ENCODE measurements at places on chromosomes 16 and 17.

- DNase-seq = no peak
Measured at GRCh38 chr17:78838574-78839005, 2.0 kb downstream of the USP36 start.

DNA sequence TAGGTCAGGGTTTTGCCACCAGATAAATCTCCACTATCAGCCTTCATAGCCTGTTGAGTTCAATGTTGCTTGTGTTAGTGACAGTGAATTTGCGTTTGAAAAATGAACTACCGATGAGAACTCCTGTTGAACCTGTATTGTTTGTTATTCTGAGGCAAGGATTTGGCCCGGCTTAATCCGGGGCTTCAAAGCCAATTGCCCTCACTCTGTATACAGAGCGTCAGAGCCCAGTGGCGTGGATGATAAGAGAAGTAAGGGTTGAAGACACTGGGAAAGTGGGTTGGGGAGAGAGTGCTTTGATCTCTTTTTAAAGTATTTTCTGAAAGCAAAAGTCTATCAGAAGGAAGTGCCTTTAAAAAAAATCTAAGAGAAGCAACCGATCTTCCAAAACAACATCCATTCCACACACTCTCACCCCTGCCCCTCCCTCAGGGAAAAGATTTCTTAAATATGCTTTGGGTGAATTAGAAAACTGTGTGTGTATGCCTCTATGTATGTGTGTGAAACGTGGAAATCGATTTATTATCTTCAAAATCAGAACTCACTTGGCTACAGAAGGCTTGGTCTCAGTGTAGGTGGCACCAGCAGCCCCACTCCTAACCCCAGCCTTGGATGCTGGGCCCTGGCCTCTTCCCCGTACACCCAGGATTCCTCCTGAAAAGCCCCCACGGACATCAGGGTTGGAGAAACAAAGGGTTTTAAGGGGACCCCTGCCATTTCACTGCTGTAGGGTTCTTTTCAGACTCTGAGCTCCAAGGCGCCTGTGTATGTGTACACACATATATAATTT is 8.8 kb downstream of the TBX4 start:
- no peak for DNase-seq

- DNase-seq = no peak
Measured at GRCh38 chr17:69822314-69822875, 252.6 kb upstream of the KCNJ16 start.

GRCh38 chr16:85838876-85839585 is 39.5 kb downstream of the COX4I1 start:
- DNase-seq = no peak

DNA sequence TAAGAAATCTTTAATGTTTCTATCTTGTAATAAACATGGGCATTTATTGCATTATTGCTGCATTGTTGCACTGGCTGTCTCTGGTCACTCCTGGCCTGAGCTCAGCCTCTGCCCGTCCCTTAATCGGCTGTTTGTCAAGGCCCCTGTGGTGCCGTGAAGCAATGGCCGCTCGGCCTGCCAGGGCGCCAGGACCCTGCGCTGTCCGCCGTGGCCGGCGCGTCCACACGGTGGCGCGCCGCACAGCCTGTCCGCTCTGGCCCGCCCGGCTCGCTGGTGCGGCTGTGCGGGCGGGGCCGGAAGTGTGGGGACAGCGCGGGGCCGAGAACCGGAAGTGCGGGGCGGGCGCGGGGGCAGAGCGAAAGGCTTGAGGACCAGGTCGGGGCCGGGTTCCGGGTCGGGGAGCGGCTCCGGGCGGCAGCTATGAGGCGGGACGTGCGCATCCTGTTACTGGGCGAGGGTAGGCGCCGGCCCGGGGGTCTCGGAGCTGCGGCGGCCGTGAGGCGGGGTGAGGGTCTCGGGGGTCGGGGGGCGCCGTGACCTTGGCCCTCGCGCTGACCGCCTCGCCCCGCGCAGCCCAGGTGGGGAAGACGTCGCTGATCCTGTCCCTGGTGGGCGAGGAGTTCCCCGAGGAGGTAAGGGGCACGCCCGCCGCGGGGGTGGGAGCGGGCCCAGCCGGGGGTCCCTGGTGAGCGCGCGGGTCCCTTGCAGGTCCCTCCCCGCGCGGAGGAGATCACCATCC is at the start of gene RHOT2:
Gene RHOT2, plus strand, starts transcription at position 353 of the 739 bp plus-strand sequence. Its CDS starts 68 bp downstream, at position 421.
- peak; percentile 65 for DNase-seq

DNA sequence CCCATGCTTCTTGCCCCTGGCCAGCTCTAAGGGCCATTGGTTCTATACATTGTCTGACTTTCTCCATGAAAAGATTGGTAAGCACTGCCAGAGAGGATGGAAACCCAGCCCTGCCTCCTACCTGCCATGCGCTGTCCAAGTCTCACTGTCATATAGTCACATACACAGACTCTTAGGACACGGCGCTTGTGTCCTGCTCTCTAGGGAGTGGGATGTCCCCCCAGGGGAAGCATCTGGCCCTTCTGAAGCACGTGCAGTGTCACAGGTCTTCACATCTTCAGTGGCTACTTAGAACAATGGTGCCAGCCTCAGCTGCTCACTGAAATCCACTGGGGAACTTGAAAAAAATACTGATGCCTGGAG is 38.7 kb downstream of the MYO18A start:
- no peak for DNase-seq

DNA sequence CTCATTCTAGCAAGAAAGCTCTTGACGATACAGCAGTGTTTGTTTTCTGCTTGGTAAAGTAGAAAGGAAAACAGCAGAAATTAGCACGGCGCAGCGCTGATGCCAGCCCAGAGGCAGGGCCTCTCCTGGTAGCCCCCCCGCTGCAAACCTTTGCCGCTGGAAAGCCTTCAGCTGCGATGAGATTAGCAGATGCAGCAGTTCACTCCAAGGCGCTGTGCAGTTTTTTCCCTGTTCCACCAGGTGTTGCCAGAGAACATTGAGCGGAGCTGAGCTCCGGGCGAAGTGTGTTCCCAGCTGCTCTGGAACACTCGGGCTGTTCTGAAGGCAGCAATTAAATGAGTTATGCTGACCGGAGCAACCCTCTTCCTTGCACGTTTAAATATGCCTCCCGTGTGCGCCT is 72.5 kb downstream of the RBFOX1 start:
- DNase-seq = peak; percentile 45

DNA sequence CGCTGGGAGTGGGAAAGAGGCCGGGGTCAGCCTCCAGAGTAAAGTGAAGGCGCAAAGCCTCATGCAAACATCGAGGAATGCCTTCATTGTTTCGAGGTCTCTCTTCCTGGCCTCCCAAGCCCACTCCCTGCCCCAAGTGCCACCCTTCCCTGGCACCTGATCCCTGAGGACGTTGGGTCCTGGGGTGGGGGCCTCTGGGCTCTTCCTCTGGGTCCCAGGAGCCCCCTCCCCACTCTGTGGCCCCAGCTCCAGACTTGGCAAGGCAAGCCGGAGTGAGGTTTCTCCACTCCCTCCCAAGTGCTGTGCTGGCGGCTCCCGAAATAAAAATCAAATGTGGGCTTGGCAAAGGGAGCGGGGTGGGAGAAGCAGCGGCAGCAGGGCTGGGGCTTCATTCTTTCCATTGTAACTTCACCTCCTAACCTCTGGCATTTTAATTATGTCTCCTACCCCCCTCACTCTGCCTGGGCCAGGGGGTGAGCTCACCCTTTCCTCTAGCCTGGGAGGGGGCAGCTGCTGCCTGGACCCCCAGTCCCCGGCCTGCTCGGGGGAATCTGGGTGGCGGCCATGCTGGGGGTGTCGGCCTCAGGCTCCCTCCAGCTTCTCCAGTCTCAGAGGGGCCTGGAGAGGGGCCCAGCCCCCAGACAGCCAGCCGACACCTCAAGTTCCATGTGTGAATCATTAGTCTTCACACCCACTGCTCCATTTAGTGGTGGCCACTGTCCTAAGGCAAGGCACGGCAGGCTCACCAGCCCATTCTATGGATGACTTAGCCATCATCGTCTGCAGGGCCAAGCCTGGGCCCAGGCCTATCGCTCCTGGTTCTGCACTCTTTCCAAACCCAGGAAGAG is 14.6 kb upstream of the TMEM92 start:
- no peak for DNase-seq

GRCh38 chr17:33647956-33648355 is 354.9 kb upstream of the ASIC2 start:
- DNase-seq = no peak

GRCh38 chr17:5468075-5468473 is 708 bp downstream of the DHX33 start:
- DNase-seq = no peak

DNA sequence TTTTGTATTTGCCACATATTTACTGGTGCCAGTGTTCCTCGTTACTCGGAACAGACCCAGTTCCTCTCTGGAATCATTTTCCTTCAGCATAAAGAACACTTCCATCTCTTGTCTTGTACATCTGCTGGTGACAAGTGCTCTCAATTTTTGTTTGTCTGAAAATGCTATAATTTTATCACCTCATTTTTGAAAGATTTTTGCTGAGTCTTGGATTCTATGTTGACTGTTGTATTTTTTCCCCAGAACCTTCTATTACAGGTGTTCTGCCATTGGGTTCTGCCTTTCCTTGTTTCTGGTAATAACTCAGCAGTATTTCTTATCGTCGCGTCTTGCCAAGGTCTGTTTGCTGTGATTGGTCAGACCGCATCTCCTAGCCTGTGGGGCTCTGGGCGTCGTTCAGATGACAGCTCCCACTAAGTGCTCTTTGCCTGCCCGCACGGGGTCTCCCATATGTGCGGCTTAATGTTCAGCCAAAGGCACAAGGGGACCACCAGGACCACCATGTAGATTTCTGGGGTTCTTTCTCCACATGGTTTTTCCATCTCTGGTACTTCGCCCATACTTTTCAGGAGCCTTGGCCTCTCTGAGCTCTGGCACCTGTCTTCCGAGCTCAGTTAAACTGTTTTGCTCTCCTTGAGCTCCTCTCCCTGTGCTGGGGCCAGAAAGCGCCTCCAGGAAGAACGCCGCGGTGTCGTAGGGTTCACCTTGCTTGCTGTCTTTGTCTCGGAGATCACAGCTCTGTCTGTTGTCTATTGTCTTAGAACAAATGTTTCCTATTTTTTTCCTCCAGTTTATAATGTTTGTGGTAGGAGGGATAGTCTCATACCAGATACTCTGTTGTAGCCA is 80.0 kb downstream of the METRNL start:
- no peak for DNase-seq

DNA sequence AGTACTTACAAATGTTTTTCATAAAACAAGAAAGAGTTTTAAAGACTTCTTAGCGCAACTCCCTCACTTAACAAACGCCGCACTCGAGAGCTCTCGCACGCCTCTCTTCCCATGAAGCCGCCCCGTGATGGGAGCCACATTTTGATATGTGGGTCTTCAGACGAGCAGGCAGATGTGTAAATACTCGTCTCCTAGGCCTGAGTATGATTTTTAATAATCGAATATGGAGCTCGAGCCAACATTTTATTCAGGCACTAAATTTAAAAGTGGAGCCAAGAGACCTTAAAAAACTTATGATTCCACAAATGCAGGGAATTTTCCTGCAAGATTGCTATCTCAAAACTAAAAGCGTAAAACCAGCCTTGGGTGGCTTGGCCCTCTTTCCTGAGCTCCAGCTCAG is 55.4 kb downstream of the IRX6 start:
- DNase-seq = no peak

GRCh38 chr17:69335058-69335457 is 8.1 kb upstream of the ABCA5 start:
- DNase-seq = no peak

DNA sequence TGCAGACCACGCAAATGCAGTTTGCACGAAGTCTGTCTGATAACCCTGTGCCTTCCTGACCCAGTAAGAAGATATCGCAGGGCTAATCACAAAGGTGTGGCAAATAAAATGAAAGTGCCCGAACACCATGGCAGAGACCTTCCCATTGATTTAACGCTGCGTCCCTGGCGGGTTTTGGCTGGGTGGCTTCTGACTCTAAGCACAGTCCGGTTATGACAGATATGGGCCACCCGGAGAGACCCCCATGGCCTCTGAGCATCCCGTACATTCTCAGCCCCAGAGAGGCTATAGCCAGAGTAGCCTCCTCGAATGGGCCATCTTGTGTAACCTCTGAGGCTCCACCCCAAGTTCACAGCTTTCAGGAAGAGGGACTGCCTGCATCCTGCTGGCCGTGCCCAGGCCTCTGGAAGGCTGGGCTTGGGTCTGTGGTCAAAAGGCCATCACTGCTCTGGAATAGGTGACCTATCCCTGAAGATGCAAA is 5.5 kb downstream of the FOXC2 start:
- no peak for DNase-seq

- DNase-seq = no peak
Measured at GRCh38 chr16:67967958-67968399, 458 bp downstream of the SLC12A4 start.

- no peak for DNase-seq
Measured at GRCh38 chr16:86537486-86537885, 17.5 kb downstream of the MTHFSD start.

DNA sequence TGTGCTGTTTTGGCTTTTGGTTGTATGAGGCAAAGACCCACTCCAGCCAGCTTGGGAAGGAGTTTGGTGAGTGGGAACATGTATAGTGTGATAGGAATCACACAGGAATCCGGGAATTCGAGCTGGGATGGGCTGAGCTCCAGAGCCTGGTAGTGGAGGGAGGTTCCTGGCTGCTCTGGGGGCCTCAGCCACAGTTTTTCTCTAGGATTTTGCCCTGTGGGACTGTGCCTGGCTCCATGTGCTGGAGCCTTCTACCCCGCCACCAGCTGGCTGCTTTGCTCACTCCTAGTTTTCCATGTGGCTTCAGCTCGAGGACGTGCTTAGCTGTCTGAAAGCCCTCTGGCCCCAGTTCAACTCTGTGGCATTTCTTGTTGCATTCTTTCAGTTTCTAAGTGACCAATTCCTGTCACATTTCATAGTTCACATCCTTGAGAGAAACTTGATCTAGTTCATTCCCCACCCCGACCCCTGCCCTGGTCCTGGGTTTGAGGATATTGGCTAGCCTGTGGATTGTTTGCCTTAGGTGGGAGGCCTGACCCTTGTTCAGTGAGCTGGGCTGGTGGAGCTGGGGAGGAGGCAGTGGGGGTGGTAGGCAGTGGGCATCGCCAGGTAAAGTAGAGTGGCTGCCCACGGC is 5.0 kb downstream of the SEC14L1 start:
- peak; percentile 49 for DNase-seq

GRCh38 chr17:82098939-82099763 is 1.1 kb upstream of the FASN start:
- no peak for DNase-seq

DNA sequence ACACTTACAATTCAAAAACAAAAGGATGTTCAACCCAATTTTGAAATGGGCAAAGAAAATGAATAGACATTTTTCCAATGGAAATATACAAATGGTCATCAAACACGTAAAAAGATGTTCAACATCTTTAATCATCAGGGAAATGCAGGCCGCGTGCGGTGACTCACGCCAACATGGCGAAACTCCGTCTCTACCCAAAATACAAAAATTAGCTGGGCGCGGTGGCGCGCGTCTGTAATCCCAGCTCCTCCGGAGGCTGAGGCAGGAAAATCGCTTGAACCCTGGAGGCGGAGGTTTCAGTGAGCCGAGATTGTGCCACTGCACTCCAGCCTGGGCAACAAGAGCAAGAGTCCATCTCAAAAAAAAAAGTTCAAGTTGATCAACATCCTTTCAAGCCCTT is 1.8 kb upstream of the CLUAP1 start:
- no peak for DNase-seq
